ENCODE measurements at places on chromosomes 4 and X. TPM values are rescaled to one million over a fixed set of nuclear protein-coding genes. Genes with fewer than 3 reads are reported as not detected.

The GUCY1B1 gene
- polyA plus RNA-seq = 1.7 TPM

The MAGEB2 gene
- not detected for polyA plus RNA-seq

The MAGEB17 gene
- polyA plus RNA-seq = not detected

The FRAS1 gene
- polyA plus RNA-seq = 1.6 TPM

The DGAT2L6 gene
- polyA plus RNA-seq = not detected

The MORF4L2 gene
- polyA plus RNA-seq = 242 TPM

The IGFBP7 gene
- 27.6 TPM for polyA plus RNA-seq

The JADE1 gene
- polyA plus RNA-seq = 6.3 TPM

The AADAT gene
- polyA plus RNA-seq = 2.4 TPM

The MAGEA1 gene
- not detected for polyA plus RNA-seq

The IL1RAPL1 gene
- polyA plus RNA-seq = 0.04 TPM

The SMARCA1 gene
- 4.8 TPM for polyA plus RNA-seq

The PAGE2 gene
- not detected for polyA plus RNA-seq

The SLIT2 gene
- polyA plus RNA-seq = 0.67 TPM

The NXF2 gene
- not detected for polyA plus RNA-seq

The F11 gene
- not detected for polyA plus RNA-seq

The NMU gene
- polyA plus RNA-seq = 138 TPM

The LNX1 gene
- polyA plus RNA-seq = 16.8 TPM

The MAMLD1 gene
- 0.59 TPM for polyA plus RNA-seq

The SLITRK2 gene
- polyA plus RNA-seq = 0.04 TPM

The ABHD18 gene
- 2.6 TPM for polyA plus RNA-seq

The CPE gene
- 7.0 TPM for polyA plus RNA-seq

The XAGE1B gene
- polyA plus RNA-seq = not detected

The MAGED1 gene
- 8.5 TPM for polyA plus RNA-seq

The MAGEE2 gene
- polyA plus RNA-seq = not detected

The TAF7L gene
- polyA plus RNA-seq = 0.14 TPM

The VCX2 gene
- not detected for polyA plus RNA-seq

The FGA gene
- polyA plus RNA-seq = not detected

The RS1 gene
- not detected for polyA plus RNA-seq

The GPR50 gene
- 0.09 TPM for polyA plus RNA-seq

The RWDD4 gene
- 12.7 TPM for polyA plus RNA-seq

The PCDH19 gene
- polyA plus RNA-seq = 0.14 TPM

The BMP15 gene
- polyA plus RNA-seq = not detected

The ADH1C gene
- 1.7 TPM for polyA plus RNA-seq

The CFP gene
- polyA plus RNA-seq = 0.77 TPM

The MAGEA12 gene
- not detected for polyA plus RNA-seq

The DSPP gene
- not detected for polyA plus RNA-seq

The FAM47A gene
- not detected for polyA plus RNA-seq

The GYG2 gene
- polyA plus RNA-seq = 0.16 TPM

The GYPA gene
- not detected for polyA plus RNA-seq
